ENCODE measurements at places on chromosomes 2 and 18.
A peak's percentile ranks its signal among the peaks of the same experiment; 100 is the strongest.

DNA sequence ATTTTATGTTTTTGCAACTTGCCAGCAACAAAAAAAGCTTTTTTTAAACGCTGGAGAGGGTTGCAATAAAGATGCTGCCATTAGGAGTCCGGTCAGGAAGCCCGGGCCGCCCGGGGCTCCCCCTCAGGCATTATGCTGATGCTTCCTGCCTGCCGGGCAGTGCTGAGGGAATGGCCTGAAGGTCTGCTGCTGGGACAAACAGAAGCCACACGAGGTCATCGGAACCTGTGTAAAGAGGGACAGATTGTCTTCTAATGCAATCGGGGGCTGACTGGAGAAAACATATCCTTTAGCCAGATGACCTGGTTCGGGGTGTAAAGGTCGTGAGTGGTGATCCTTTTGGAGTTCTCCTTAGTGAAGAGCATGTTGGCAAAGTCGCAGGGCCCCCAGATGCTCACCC, 2.3 kb downstream of the IMPA2 start:
- DNase-seq: peak; percentile 73

- DNase-seq: no peak
These were observed 63.4 kb downstream of the FAM168B start for GRCh38 chr2:131029812-131030211.

- no peak for DNase-seq
These were observed 335.5 kb downstream of the CLIP4 start for GRCh38 chr2:29450596-29451222.

DNA sequence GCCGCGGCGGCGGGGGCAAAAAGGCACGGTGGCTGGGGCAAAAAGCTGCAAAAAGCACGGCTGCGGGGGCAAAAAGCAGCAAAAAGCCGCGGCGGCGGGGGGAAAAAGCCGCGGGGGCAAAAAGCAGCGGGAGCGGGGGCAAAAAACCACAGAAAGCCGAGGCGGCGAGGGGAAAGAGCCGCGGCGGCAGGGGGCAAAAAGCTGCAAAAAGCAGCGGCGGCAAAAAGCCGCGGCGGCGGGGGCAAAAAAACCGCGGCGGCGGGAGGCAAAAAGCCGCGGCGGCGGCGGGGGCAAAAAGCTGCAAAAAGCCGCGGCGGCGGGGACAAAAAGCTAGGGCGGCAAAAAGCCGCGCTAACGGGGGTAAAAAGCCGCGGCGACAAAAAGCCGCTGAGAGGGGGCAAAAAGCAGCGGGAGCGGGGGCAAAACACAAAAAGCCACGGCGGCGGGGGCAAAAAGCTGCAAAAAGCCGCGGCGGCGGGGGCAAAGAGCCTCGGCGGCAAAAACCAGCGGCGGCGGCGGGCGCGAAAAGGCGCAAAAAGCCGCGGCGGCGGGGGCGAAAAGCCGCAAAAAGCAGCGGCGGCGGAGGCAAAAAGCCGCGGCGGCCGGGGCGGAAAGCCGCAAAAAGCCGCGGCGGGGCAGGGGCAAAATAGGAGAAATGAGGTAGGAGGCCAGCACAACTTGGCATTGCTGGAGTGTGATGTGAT, 123.4 kb downstream of the ANKRD30BL start:
- no peak for DNase-seq

DNA sequence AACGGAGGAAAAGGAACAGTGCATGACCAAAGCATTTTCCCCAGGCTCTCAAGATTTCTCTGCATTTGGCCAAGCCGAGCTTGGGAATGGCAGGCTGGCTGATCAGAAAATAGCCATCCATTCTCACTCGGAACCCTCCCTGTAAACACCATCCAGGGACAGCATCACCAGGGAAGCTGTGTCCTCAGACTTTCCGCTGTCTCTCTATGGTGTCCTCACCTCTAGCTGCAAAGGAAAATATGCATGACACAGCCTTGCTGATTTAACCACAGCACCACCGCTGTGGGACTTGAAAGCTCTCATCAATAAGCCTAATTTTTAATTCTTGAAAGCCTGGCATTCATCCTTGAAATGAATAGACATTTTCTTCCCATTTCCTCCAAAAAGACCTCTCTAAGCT, 311.7 kb downstream of the EIPR1 start:
- DNase-seq: no peak

DNA sequence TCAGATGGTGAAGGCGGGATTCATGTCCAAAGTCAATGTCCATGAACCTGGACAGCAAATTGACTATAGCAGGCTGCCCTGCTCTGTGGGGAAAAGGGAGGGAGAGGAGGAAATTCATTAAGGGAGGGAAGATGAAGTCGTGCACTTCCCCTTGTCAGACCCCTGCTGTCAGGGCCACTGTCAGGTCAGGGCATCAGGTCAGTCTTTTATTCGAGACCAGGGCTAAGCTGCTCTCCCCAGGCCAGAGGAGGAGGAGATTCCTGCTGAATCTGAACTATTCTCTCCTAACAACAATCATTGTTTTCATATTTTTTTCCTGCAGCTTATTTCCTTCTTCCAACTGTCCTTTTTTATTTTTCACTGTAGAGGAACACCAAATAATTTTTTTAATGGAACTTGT, 17.2 kb downstream of the CNDP1 start:
- DNase-seq: no peak

GRCh38 chr2:163757814-163758213, 22.0 kb upstream of the FIGN start:
- no peak for DNase-seq

- DNase-seq: no peak
These were observed 21.0 kb upstream of the RRM2 start for GRCh38 chr2:10101491-10101890.

- no peak for DNase-seq
These were observed 39.5 kb upstream of the CERS6 start for GRCh38 chr2:168416555-168416954.

- DNase-seq: no peak
These were observed 289.4 kb downstream of the CMPK2 start for GRCh38 chr2:6576302-6576701.

DNA sequence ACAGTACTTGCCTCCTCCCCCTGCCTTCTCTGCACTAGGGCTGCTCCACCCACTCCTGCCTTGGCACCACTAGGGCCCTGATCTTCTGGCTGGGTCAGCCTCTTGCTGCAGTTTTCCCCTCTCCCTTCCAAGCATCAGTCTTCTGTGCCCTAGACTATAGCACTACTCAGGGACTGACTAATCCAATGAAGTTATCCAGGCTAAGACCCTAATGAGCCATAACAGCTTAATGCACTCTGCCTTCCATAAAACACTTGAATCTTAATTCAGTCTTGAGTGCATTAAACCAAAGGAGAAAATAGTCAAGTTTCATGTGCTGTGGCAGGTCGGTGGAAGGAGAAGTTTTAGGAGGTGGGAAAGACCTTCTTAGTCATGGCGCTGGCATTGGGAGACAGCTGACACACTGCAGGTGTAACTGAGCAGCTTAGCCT, 95.7 kb downstream of the BIN1 start:
- no peak for DNase-seq

DNA sequence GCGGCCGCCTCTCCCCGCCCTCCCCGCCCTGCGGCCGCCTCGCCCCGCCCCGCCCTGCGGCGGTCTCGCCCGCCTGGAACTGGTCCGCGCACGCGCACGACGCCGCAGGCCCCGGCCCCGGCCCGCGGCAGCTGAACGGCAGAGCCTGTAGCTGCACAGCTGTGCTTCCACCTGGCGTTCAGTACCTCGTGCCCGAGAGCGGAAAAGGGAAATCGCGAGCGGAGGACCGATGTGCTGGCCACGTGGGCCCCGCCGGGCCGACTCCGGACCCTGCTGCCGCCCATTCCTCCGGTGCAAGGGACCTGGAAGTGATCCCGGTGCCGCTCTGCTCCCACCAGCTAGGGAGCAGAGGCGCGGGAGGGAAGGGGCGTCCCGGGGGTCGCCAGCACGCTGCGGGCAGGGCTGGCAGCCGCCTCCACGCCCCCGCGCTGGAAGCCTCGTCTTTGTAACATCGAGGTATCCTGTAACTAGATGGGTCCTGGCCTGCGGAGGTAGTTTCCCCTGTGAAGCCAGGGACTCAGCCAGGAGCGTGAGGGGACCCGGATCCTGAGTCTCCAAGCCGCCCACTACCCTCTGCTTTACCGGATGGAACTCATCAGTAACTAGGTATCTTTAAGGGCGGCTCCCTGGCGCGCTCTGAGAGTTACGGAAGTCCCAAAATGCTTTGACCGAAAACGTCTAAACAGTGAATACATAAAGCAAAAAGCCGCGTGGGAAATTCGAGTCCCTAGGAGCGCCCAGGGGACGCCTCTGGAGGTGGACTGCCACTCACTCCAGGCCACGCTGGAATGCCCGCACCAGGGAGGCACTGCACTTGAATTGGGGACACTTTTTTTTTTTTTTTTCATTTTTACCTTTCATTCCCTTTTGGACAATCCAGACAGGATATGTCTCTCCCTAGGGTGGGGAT, 704 bp upstream of the ODC1 start:
- DNase-seq: peak; percentile 96

DNA sequence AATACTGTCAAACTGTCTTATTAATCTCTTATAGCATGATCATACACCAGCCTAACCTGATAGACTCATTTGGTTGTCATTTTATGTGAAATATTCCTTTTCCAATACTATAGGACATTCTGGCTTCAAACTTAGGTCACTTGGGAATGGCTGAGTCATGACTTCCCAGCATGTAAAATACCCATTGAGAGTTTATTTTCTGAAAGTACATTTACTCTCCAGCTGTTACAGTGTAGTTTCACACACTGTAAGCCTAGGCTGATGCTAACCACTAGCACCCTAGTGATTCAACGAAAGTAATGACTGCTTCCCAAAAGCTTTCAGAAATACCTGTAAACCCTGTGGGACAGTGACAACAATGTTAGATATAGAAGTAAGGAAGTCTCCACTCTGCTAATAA, 93.8 kb downstream of the FIGN start:
- no peak for DNase-seq

DNA sequence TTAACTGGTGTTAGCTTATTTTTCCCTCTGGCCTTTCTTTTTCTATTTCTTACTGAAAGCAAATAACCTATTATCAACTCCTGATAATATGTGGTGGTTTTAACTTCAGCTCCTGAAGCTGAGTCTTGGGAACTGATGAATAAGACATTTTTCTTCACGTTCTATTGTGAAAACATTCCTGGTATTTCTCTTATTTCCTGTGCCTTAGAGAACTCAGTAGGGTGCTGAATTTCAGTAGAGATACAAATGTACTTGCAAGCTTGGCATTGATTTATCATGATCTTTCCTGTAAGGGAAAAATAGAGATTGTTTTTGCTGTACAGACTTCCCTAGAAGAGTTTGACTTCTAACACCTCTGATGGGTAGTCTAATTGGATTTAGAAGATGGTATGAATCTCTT, 52.8 kb upstream of the DCC start:
- no peak for DNase-seq
